Muscle of arm (tissue), 14 donors: ENCODE measurements at places on chromosomes 7 and 10. TPM values are rescaled to one million over a fixed set of nuclear protein-coding genes. Genes with fewer than 3 reads are reported as not detected.

DNA sequence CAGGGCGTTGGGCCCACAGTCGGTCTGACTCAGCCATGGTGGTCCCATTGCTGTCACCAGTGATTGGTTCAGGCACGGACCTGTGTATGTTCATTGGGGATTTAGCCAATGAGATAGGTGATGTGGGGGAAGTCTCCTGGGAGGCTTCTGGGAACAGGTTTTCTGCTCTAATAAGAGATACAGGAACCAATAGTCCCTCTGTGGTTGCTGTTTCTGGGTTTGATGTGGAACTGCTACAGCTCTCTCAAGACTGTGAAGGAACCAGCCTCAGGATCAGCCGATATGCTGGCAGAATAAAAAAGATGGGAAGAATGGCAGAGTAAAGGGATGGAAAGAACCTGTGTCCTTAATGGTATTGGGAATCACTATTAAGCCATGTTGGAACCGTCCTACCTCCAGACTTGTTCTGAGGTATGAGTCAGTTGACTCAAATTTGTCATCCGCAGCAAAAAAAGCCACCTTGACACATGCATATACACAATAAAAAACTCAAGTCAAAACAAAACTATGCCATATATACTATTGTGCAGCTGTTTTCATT lies 70.6 kb downstream of the MCMBP start:
- DNase-seq: no peak

DNA sequence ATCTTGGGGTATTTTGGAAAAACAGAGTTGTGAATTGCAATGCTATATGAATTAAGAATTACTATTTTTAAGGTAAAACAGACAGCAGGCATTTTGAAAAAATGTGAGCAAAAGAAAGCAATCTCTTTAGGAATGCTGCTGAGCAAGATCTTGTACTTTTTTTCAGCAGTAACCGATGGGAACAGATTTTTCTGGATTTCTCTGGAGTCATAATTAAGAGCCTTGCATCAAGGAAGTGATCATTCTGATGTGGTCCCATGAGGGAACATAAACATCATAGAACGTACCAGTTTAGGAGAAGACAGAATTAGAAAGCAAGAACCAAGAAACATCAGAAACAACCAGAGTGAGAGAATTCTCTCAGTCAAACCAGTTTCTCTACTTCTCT lies 157.0 kb upstream of the AGR3 start:
- DNase-seq: no peak

GRCh38 chr10:6423004-6423403 lies 157.1 kb downstream of the PRKCQ start:
- no peak for DNase-seq

Gene ANKRD61
- 2.1 TPM for polyA plus RNA-seq

Gene RARRES2
- polyA plus RNA-seq: 55.1 TPM

GRCh38 chr7:120783721-120784120 lies 74.2 kb downstream of the TSPAN12 start:
- no peak for DNase-seq

DNA sequence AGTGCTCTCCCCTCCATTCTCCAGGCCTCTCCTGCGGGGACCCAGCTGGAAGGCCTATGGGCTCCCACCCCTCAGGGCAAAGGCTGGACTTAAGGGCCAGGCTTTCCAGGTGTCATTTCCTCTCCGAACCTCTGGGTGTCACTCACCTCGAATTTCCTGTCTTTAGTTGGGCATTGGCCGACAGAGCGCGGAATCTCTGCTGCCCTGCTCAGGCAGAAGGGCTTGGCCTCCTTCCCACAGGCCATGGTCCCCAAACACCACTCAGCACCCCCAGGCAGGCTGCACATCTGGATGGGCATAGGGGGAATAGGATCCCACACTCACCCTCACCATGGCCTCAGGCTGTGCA lies 212.9 kb downstream of the CCSER2 start:
- DNase-seq: no peak

DNA sequence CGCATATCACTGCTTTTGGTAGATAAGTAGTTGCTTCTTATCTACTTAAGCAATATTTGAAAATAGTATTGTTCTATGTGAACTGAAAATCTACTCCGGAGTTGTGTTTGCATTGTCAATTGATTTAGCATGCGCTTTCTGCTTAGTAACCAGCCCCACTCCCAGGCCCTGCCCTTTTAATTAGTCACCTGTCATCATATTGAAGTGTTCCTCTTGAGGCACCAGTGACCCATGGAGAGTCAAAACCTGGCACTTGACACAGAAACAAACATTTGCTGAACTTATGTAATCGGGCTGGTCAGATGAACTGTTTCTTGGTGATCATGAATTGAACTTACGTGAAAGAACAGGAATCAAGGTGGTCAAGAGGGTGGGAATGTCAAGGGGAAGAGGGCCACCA lies 27.8 kb upstream of the CDHR3 start:
- DNase-seq: no peak

DNA sequence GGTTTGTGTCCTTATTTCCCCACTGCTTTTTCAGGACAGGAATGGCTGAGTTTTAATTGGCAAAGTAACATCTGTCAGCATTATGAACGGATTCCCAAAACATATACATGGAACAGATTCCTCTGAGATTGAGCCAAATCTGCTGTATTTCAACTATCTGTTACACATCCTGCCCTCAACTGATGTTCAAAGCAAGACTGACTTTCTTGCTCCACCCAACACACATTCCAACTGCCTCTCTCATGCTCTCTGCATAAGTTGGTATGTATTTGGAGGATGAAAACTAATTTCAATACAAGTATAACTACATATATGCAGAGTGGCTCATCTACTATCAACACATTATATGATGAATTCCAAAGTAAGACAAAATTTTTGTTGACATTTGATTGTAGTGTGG lies 342.2 kb downstream of the GATA3 start:
- no peak for DNase-seq

DNA sequence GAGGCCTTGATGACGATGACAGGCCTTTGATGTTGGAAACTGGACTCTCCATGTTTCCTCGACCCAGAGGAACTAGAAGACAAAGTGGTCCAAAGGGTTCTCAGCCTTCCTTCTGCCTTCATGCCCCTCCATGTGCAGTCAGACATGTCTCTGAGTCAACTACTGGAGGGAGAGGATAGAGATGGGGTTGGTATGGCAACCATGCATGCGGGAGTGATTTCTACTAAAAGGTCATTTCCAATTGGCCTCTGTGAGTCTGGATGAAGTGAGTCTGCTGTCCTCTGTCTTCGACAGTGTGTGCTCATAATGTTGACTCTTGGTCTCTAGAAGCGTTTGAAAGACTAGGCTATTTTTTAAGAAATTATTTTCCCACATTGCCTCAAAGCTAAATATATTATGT lies 29.2 kb downstream of the STK17A start:
- no peak for DNase-seq

DNA sequence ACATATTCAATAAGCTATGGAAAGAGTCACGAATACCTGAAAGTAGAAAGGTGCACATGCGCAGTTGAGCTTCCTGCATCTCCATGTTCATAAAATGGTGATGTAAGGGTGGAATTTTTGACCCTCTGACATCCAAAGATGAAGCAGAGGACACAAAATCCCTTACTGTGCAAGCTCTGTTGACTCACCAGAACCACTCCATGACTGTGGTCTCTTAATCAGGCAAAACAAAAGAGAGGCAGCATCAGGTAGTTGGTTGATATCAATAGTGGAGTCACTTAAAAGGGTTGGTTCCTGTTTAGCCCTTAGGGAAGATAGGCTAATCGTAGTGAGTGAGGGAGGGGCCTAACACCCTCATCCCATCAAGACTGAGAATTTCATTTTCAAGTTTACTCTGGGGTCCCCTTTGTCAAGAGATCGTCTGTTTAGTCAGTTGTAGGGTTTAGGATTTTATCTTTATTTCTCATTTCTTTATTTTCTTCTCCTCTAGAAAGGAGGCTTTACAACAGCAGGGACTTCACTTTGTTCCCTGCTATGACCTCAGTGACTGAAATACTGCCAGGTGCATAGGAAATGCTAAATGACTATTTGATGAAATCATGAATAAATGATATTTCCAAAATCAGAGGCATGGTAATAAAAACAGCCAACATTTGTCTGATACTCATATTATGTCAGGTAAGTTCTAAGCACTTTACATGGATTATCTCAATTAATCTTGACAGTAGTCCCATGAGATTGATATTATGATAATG lies 98.1 kb downstream of the CD36 start:
- no peak for DNase-seq

Gene USP6NL
- 16.5 TPM for polyA plus RNA-seq

Gene ADCY1
- polyA plus RNA-seq: 10.5 TPM

DNA sequence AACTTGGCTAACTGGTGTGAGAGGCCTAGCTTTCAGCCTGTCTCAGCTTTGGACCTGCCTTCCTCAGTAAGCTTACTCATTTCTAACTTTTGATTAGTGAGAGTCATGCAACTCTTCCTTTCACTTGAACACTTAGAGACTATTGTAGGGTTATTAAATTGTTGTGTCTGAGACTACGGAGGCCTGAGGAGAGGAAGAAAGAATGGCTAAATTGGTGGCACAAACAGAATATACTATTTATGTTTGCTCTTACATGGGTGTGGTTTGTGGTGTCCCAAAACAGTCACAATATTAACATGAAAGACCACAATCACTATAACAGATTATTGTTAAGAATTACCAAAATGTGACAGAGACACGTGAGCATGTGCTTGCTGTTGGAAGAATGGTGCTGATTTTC lies 82.1 kb downstream of the TRIM24 start:
- no peak for DNase-seq

Gene CARD11
- polyA plus RNA-seq: 0.49 TPM

Gene H2BK1
- polyA plus RNA-seq: not detected

DNA sequence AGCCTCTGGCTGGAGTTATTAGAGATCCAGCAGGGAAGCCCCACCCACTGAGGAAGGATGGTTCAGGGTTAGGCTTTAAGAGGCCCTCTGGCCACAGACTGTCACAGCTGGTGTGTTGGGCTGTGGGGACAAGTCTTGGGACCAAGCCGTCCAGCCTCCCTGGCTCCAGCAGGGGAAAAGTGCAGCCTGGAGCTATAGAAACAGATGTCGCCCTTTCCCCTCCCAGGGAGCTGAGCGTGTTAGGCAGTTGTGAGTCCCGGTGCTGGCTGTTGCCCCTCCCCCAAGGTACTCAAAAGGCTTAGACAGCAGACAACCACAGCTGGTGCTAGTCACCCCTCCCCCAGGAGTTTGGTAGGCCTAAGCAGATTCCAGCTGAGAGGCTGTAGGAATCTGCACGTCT lies 143.4 kb downstream of the TMEM168 start:
- no peak for DNase-seq

- DNase-seq: no peak
Observed at GRCh38 chr10:86024281-86025041, 342.1 kb downstream of the GRID1 start.

Gene OR9A2
- polyA plus RNA-seq: not detected

- no peak for DNase-seq
Observed at GRCh38 chr7:14851610-14852009, 50.9 kb downstream of the DGKB start.

- no peak for DNase-seq
Observed at GRCh38 chr10:96431211-96431970, 72.6 kb upstream of the OPALIN start.

DNA sequence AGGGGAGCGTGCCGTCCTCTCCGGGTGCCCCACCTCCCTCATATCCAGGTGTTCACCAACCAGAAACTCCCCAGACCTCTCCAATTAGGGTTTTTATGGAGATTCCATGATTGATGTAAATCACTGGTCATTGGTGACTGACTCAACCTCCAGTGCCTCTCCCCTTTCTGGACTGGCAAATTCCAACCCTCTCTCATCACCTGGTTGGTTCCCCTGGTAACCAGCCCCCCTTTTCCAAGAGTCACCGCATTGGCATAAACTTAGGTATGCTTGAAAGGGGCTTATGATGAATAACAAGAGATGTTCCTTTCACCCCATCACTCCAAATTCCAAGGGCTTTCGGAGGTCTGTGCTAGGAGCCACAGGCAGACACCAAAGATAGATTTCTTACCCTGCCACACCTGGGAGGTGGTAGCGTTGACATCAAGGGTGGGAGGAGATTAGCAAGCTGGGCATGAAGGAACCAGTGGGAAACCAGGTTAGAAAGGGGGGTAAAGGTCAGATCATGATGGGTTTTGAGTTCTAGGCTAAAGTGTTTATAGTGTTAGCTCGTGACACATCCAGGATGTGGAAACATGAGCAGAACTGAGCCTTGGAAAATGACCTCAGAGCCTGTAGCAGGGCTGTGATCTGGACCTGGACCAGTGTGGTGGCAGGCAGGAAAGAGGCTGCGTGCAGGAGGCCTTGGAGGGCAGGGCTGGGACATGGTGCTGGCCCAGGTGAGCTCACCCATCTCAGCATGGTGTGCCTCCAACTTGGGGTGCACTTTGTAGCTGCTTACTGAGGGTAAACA lies 45.1 kb downstream of the CAMK1D start:
- DNase-seq: no peak

- DNase-seq: peak; percentile 79
Observed at GRCh38 chr7:54788664-54789063, 29.7 kb upstream of the SEC61G start.

DNA sequence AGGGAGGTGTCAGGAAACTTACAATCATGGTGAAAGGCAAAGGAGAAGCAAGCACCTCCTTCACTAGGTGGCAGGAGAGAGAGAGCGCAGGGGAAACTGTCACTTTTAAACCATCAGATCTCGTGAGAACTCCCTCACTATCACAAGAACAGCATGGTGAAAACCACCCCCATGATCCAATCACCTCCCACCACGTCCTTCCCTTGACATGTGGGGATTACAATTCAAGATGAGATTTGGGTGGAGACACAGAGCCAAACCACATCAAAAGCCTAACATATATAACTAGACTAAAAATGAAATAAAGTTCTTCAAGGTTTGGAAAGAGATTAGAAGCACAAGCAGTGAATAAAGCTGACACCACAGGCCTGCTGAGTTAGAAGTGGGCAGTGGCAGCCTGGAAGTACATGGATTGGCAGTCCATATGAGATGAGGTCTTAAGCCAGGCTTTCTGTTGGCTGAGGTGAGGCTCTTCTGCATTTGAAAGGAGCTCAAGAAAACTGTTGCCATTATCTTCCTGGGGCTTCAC lies 96.4 kb upstream of the MDFIC start:
- no peak for DNase-seq

DNA sequence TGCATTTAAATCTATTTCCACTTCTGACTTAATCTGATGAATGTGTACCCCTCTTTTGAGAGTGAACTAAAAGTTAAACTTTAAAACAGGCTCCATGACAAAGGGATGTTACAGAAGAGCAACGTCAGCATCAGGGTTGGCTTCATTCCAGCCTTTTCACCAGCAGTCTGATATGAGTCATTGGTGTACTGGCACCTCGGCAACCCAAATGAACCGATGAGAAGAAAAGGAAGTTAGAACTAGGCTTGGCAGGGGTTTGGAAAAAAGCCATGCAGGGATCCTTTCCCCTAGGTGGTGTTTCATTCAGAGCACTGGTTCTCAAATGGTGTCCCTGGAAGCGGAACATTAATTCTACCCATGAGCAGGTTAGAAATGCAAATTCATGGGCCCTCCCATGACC lies 53.6 kb downstream of the SEC61G start:
- no peak for DNase-seq

Gene UCN3
- polyA plus RNA-seq: not detected

Gene GIMAP8
- polyA plus RNA-seq: 5.4 TPM

Gene ARF5
- polyA plus RNA-seq: 105 TPM

Gene PAX4
- polyA plus RNA-seq: not detected

- DNase-seq: no peak
Observed at GRCh38 chr7:119102291-119102690, 877.8 kb downstream of the ANKRD7 start.

Gene HHEX
- polyA plus RNA-seq: 5.8 TPM

Gene INHBA
- 3.9 TPM for polyA plus RNA-seq

- DNase-seq: no peak
Observed at GRCh38 chr7:149027055-149027454, 1.2 kb downstream of the PDIA4 start.

Gene LDB3
- 935 TPM for polyA plus RNA-seq
